Activated CD4-positive, alpha-beta T cell treated with anti-CD3 and anti-CD28 coated beads, Interleukin-2, amount 50 U/mL, for 4 hours (primary cell): ENCODE measurements at places on chromosomes 5 and 9.

GRCh38 chr5:128213340-128213739 is 129.8 kb downstream of the SLC12A2 start:
- DNase-seq = peak; percentile 9

DNA sequence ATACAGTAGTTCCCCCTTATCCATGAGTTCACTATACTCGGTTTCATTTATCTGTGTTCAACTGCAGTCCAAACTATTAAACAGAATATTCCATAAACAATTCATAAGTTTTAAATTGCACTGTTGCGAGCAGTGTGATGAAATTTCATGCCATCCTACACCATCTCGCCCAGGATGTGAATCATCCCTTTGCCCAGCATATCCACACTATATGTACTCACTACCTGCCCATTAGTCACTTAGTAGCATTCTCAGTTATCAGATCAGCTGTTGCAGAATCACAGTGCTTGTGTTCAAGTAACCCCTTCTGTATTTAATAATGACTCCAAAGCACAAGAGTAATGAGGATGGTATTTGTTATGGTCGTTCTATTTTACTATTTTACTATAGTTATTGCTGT is 51.5 kb downstream of the SHOC1 start:
- no peak for DNase-seq

DNA sequence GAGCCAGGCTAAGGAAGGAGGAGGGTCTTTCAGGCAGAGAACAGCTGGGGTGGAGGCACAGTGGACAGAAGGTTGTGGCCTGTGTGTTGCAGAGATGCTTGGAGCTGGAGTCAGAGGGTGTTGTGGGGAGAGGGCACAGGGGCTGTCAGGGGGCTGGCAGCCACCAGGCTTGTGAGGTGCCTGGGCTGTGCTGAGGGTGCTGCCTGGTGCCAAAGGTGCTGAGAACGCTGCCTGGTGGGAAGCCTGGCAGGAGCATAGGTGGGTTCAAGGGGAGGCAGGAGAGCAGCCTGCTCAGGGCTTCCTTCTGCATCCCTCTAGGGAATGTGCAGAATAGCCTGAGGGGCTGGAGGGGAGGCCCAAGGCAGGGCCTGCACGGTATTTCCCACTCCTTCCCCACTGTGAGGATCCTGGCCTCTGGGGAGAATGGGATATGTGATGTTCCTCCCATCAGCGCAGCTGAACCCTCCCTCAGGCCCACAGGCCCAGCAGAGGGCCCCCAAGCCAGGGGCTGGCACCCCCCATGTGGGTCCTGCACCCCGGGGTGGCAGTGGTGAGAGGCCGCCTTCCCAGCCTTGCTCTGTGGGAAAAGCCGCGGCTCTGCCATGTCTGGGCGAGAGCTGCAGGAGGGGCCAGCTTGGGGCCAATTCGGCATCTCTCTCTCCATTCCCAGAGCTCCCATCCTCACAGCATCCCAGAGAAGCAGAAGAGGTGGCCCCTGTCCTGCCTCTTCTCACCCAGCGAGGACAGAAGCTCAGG is 76.3 kb downstream of the CACNA1B start:
- DNase-seq = no peak

GRCh38 chr5:168086104-168086610 is 205.3 kb upstream of the WWC1 start:
- no peak for DNase-seq

- no peak for DNase-seq
Measured at GRCh38 chr5:175887463-175887862, 16.1 kb downstream of the CPLX2 start.

GRCh38 chr9:95182854-95183563 is 134.5 kb downstream of the FANCC start:
- DNase-seq = no peak

DNA sequence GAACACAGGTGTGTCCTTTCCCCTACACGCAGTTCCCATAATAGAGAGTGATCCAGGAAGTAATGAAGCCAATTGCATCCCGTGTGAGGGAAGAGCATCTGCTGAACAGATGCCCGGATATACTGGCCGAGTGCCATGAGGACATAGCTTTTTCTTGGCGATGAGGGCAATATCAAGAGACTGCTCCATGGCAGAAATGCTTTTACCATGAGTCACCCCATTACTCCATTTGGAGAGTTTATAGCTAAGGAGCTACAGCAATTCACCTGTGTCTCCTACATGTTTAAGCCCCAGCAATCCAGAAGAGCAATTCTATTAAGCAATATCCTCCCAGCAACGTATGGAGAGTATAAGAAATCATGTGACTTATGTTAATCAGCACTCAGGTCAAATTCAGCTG is 222.0 kb upstream of the KLF4 start:
- no peak for DNase-seq

GRCh38 chr5:72283358-72283757 is 36.7 kb downstream of the MRPS27 start:
- DNase-seq = no peak

GRCh38 chr5:119943148-119943547 is 313.8 kb downstream of the FAM170A start:
- DNase-seq = no peak

- no peak for DNase-seq
Measured at GRCh38 chr5:116842514-116842961, 267.9 kb upstream of the SEMA6A start.

DNA sequence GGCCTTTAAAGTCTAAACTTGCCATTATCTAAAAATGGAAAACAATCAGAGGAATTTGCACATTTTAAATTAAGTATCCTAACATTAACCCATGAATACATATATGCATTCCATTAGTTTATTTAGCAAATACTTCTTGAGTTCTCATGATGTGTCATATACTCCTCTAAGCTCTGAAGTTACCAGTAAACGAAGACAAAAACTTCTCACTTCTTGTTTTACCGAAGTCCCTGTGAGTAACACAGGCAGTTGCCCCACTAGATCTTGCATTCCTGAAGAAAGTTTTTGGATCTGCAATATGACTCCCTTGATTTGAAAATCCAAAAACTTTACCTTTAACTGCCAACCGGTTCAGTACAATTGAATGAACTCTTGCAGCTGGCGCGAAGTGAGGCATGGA is 439.0 kb upstream of the MPDZ start:
- no peak for DNase-seq
